ENCODE measurements at places on chromosomes 12 and 14.

DNA sequence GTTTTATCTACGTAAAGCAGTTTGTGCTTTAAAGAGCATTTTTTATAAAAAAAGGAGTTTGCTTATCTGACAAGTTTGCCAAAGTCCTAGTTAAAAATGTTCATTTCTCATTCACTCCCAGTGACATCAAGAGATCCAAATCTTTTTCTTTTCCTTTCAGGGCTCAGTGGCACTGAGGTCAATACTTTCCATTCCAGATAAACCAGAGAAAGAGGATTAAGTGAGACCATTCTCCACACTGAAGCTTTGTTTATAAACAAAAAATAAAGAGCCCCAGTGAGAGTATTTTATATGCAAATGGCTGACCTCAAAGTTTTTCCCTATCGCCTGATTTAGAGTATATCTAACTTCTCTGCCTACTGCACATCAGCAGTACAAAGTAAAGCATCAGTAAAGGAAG is 199.8 kb downstream of the ALG10B start:
- DNase-seq, result no peak

DNA sequence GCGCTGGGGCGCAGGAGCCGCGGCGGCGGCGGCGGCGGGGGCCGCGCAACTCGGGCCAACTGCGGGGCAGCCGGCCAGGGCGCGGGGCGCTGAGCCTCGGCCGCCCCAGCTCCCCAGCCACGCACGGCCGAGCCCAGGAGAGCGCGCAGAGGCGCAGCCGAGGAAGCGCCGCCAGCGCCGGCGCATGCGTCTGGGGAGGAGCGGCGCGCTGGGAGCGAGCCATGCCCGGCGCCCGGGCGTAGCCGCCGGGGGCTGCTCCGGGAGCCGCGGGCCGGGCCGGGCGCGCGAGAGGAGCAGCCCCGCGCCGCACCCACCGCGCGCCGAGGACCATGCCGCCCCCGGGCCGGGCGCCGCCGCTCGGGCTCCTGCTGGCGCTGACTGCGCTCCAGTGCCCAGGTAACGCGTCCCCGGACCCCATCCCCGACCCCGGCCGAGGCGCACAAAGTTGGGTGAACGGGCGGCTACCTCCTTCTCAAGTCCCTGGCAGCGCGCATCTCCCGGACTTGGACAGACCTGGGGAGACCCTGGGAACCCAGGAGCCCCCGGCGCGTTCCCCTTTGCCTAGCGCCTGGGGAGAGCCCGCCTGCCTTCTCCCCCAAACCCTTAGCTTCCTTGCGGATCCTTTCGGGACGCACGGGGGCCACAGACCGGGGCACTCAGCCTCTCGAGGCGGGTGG is 121.4 kb downstream of the AACS start:
- DNase-seq, result no peak

DNA sequence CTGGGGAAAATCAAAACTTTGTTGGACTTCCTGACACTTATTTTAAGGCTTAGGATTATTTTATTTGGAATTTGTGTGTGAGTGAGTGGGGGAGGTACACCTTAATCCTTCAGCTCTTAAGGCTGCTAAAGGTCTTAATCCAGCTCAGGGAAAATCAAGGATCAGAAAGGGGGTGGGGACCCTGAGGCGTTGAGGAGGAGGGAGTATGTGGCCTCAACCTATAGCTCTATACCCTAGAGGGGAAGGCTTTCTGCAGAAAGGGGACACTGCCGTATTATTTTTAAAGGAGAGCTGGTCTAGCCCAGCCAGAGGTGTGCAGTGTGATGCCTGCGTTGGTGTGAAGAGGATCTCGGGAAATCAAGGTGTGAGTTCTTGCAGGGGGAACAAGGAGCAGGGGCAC is 20.0 kb downstream of the IRF2BPL start:
- DNase-seq, result no peak

GRCh38 chr12:71865166-71865713 is 25.7 kb downstream of the TBC1D15 start:
- no peak for DNase-seq

DNA sequence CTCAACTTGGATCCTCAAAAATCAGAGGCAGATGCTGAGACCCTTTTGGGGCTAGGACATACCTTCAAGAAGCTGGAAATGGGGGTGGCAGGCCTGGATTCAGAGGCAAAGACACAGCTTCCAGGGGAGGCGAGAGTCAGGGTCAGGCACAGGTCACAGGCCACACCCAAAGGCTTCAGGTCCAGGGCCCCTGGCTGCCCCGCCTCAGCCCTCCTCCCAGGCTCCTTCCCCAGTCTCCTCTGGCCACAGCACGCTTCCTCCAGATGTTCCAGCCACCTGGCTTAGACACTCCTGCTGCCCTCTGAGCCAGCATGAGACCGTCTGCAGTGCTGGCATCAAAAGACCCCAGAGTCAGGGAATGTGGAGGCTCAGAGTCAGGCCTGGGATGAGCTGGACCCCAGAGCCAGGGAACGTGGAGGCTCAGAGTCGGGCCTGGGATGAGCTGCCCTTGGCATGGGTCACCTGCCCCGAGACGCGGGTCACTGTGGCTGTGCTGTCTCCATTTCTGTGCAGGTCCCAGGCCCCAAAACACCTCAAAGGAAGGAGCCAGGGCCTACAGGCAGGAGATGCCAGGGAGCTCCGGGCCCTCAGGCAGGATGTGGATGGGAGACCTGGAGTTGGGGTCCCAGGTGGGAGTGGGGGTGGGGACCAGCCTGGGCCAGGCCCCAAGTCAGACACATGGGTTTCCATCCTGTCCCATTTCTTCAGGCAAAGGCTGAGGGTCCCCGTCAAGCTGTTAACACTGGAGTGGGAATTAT is 58.9 kb downstream of the DIO3 start:
- DNase-seq, result no peak

GRCh38 chr14:81085596-81085995 is 130.2 kb downstream of the TSHR start:
- DNase-seq, result no peak

GRCh38 chr12:100295764-100296555 is 29.0 kb downstream of the SCYL2 start:
- no peak for DNase-seq

GRCh38 chr12:117485984-117486839 is 124.8 kb upstream of the NOS1 start:
- DNase-seq, result no peak

DNA sequence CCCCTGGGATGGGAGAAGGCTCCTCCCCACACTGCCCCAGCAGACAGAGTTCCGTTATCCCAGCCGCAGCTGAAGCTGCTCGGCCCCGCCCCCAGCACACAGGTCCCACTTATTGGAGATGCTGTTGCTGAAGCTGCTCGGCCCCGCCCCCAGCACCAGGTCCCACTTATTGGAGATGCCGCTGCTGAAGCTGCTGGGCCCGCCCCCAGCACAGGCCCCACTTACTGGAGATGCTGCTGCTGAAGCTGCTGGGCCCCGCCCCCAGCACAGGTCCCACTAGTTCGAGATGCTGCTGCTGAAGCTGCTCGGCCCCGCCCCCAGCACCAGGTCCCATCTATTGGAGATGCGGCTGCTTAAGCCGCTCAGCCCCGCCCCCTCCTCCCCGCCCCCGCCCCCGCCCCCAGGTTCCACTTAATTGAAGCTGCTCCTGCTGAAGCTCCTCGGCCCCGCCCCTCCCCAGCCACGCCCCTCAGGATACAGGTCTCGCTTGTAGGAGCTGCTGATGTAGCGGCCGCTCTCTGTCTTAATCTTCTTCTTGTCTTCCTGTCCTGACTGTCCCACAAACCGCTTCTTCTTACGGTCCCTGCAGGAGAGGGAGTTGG is 12.0 kb downstream of the CFAP73 start:
- peak; percentile 97 for DNase-seq

GRCh38 chr14:68846466-68846865 is 53.6 kb upstream of the ZFP36L1 start:
- no peak for DNase-seq

GRCh38 chr12:89829434-89829975 is 120.9 kb upstream of the ATP2B1 start:
- no peak for DNase-seq

DNA sequence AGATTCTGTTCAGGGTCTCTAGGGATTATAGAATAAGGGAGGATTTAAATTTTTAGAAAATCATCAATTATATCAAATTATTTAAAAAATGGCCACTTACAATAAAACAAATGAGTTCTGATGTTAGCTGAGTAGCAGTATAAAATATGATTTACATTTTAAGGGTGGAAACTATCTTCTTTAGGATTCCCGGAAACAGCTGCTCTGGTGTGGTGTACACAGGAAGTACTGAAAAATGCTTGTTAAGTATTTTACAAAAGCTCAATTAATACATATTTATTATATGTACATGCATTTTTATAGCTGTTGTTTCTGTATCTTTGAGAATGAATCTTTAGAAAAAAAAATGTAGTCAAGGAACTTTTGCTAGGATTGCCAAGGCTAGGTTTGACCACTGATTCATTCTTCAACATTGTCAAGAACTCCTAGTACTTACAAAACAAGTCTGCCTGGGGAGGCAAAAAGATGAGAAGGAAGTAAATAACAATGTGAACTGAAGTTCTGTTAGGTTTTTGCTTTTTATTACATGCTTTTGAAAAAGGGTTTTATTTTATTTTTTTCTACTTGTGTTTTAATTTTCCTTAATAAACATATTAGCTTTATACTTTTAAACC is 48.0 kb downstream of the ARF6 start:
- DNase-seq, result no peak

DNA sequence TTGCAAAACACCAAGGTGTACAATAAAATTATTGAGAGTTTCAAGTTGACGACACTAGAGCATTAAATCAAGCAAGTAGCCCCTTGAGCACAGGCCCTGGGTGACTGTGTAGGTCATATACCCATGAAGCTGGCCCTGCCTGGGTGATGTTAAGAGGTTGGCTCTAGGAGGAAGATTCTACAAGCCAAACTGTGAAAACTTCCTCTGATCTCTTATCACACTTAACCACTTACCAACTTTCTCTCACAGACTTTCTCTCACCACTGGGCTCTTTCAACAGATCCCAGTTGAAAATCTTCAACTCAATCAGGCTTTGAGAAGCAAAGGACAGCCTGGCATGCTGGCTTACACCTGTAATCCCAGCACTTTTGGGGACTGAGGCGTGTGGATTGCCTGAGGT is 186.9 kb upstream of the BTG1 start:
- no peak for DNase-seq

GRCh38 chr12:52442600-52443061 is 8.5 kb upstream of the KRT75 start:
- peak; percentile 87 for DNase-seq

DNA sequence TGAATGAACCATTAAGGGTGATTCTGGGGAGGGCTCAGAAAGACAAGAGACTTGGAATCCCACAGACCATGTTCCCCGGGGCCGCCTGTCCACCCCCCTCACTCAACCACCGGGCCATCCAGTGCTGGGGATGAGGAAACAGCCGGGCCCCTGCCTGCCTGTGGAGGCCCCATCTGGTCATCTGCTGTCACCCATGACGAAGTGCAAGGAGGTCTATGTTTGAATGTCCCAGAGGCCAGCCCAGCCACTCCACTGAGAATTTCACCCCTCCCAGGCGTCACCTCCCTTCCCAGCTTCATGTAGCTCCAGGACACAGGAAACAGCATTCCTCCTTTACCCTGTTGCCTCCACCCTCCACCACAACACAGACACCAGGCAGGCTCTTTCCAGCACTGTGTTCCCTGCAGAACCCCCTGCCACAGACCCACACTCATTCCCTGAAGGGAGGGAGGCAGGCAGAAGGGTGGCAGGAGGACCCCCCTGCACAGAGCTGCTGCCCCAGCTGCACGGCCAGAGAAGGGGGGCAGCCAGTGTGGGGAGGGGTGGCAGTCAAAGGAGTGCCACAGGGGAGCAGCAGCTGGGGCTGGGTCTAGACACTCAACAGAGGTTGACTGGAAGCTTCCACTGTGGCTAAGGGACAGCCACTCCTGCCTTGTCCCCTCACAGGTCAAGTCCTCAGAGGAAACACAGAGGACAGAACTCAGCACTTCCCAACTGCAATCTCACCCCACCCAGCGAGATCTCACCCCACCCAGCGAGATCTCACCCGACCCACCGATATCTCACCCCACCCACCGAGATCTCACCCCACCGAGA is 50.3 kb upstream of the PPP2R5C start:
- DNase-seq, result peak; percentile 39

GRCh38 chr12:116009805-116010204 is 267.7 kb downstream of the MED13L start:
- DNase-seq, result no peak

DNA sequence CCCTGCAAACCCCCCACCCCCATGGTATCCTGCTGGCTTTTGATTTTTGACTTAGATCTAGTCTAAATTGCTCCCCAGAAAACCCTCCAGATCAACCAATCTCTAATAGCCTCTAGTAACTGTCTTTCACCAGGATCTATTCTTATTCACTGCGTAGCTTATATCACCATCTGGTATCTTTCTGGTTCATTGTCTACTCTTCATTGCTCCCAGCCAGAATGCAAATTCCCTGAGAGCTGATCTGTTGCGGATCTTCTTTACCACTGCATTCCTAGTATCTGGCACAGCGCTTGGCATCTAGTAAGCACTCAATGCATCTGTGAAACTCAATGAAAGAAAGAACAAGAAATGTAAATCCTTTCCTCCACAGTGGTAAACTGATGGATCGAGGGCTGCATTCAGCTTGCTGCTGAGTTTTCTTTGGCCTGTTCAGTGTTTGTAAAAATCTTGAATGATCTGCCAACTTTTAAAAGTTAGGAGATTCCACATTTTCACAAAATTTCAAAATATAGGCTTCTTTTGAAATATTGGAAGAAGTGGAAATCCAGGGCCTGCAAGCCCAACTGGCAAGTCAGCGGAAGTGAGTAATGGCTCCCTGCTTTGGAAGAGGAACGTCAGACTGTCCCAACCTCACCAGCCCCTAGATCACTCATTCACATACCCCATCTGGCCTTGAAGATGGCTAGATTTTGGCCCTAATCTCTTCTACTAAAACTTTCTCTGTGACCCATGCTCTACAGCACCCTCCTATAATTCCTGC is 274.2 kb downstream of the SSPN start:
- no peak for DNase-seq

- no peak for DNase-seq
Measured at GRCh38 chr12:107684029-107684795, 1.4 kb upstream of the PWP1 start.

DNA sequence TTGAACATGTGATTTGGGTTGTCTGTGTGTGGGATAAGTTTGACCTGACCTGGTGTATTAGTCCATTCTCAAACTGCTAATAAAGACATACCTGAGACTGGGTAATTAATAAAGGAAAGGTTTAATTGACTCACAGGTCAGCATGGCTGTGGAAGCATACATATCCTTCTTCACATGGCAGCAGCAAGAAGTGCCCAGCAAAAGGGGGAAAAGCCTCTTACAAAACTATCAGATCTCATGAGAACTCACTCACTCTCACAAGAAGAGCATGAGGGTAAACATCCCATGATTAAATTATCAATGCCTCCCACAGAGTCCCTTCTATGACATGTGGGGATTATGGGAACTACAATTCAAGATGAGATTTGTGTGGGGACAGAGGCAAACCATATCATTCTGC is 94.0 kb upstream of the PPM1H start:
- no peak for DNase-seq

DNA sequence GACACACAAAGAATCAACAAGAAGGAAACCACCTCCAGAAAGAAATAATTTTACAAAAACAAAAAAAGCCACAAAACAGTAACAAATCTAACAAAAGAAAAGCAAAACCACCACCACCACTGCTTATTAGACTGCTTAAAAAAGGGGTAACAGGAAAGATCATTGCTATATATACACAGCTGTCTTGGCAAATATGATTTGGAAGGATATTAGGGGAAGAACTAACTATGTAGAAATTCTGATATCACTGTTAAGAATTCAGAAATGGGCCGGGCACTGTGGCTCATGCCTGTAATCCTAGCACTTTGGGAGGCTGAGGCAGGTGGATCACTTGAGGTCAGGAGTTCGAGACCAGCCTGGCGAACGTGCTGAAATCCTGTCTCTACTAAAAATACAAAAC is 92.5 kb downstream of the DENND5B start:
- no peak for DNase-seq

GRCh38 chr14:63421919-63422318 is 103.2 kb upstream of the GPHB5 start:
- no peak for DNase-seq
